ENCODE measurements at places on chromosomes 1 and 21.
A peak's percentile ranks its signal among the peaks of the same experiment; 100 is the strongest.

- DNase-seq, result no peak
These were observed 7.8 kb downstream of the KCNJ15 start for GRCh38 chr21:38264571-38264970.

- DNase-seq, result no peak
These were observed 57.7 kb downstream of the SCMH1 start for GRCh38 chr1:41184446-41184845.

DNA sequence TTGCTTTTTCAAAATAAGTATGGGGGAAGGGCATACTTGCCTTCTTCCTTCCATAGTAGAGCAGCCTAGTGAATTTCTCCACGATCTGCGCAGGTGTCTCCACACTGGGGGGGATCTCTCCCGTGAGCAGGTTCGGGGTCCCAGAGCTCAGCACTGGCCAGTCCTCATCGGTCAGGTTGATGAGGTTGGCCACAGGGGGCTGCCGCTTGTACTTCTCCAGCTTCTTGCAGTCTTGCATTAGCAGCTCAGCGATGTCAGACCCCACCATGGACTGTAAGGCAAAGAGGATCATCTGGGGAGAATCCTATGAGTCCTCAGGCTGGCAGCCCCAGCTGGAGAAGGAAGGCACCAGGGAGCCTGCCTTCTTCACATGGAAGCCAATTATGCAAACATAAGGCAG, 11.8 kb downstream of the SEC16B start:
- no peak for DNase-seq

- DNase-seq, result peak; percentile 42
These were observed 27.5 kb downstream of the OVGP1 start for GRCh38 chr1:111399792-111400610.

DNA sequence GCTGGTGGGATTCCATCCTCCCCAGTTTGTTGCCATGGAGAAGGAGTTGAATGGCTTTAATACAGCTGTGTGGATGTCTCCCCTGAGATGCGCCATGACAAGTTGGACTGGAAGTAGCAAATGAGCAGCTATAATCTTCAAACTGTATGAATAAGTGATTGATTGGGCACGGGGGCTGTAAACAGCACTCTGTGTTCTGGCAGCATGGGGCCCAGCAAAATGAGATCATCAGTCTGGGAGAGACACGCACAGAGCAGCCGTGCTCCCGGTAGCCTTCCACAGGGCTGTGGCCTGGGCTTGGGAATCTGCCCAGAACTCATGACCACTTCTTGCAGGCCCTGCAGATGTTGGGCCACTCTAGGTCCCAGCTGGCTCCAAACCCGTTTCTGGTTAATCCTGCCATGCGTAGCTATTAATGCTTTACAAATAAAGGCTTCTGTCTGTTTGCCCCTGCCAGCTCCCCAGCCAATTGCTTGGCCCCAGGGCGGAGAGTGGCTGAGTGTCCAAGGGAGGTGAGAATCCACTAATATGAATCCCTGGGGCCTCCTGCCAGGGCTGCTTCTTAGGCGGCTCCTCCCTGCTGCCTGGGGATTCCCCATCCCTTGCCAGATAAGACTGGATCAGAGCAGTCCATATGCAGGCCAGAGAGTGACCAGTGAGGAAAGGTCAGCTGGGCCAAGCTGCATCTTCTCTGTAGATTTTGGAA, 642.9 kb downstream of the AJAP1 start:
- no peak for DNase-seq

- peak; percentile 88 for DNase-seq
These were observed 24.9 kb upstream of the GRHL3 start for GRCh38 chr1:24294228-24294672.

DNA sequence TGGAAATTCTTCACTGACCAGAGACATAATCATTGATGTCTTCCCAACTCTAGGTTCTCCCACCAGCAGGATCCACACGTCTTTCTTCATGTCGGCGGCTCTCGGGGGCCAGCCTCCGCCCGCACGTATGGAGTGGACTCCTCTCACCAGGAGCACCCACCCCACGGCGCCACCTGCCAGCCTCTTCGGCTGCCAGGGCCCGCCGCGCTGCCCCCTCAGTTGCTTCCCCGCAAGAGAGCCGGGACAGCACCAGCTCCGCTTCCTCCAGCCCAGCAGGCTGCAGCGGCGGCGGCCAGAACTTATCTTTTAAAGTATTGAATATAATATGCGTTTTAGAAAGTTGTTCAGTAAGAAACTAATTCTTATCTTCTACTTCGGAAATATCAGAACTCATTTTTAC, 273.5 kb downstream of the LIPI start:
- DNase-seq, result no peak

DNA sequence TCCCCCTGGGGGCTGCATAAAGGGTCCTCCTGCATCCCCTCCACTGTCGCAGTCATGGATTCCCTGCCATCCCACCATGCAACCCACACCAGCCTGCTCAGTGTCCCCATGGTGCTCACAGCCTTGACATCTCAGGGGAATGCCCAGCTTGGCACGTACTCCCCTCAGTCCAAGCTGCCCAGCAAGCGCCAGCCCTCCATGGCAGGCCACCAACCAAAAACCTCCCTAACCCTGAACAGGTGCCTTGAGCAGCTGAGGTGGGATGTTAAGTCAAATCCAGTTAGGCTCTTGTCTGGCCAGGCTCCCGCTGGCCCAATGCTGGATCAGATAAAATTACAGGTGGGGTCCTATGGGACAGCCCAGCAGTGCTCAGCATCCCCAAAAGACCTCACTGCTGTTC, 341 bp downstream of the VTCN1 start:
- no peak for DNase-seq

- peak; percentile 88 for DNase-seq
These were observed 66.7 kb downstream of the CCDC30 start for GRCh38 chr1:42529724-42530181.

DNA sequence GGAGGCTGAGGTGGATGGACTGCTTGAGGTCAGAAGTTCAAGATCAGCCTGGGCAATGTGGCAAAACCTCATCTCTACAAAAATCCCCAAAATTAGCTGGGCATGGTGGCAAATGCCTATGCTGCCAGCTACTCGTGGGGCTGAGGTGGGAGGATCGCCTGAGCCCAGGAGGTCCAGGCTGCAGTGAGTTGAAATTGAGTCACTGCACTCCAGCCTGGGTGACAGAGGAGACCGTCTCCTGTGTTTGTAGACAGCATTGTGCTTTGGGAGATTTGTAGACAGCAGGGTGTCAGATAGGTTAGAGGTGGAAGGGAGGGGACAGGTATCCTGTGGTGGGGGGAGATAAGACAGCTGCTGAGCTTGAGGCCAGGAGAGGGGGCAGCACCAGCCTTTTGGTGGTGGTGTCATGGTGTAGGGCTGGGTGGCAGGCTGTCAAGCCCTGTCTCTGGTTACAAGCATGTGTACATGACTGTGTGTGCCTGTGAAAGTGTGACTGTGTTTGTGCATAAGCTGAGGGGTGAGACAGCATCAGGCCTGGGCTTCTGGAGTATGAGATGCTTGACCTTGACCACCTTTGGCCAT, 15.2 kb downstream of the PPFIA4 start:
- no peak for DNase-seq

GRCh38 chr1:156767879-156768604, 707 bp downstream of the PRCC start:
- DNase-seq, result no peak

DNA sequence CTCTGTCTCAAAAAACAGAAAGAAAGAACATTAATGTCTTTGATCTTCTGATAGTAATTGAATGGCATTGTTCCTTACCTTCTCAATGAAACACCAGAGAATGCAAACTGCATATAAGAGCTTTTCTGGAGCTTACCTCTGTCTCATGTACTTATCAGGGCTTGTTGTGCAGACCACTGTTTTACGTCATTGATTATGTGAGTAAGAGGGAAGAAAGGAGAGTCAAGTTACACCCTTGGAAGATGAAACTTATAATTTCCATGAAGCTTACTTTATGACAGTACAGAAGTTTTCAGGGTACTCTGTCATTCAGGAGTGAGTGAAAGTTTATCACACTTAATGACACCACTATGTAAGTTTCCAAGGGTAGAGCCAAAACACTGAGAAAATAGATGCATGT, 49.0 kb upstream of the MAB21L3 start:
- DNase-seq, result no peak

GRCh38 chr1:176450526-176450925, 12.4 kb upstream of the PAPPA2 start:
- no peak for DNase-seq

DNA sequence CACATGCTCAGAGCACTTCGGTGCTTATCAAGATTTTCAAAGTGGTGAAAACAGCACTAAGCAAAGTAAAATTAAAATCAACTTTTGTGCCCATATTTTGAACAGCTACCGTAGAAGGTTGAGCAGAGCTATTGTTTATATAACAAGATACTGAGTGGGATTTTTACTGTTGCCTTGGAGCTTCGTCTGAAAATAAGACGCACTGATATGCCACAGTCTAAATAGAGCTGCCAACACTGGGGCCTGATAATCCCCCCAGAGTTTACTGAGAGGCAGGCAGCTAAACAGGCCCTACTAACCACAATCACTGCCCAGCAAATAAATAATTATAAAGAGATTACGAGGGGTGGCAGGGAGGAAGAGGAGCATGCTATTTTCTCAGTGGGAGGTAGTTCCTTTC, 650 bp upstream of the CCDC190 start:
- DNase-seq, result no peak

DNA sequence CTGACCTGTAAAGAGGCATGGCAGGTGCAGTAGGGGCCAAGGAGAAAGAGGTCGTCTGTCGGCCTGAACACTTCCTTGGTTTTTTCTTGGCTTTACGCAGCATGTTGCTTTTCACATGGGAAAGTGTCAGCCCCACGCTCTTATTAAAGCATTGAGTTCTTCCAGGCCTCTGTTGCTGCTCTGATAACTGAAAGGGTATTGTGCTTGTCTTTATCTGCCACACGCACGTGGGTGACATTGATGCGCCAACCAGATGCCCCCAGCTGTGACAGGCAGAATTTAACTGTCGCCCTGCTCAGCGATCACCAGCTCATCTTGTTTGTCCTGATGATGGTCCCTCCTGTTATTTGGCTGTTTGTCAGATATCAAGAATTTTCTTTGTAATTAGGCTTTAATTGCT, 76.5 kb downstream of the GALNT2 start:
- DNase-seq, result no peak

GRCh38 chr1:195475568-195475967, 1132.7 kb downstream of the KCNT2 start:
- DNase-seq, result no peak

- DNase-seq, result no peak
These were observed 22.9 kb downstream of the ATP2B4 start for GRCh38 chr1:203649551-203649998.

DNA sequence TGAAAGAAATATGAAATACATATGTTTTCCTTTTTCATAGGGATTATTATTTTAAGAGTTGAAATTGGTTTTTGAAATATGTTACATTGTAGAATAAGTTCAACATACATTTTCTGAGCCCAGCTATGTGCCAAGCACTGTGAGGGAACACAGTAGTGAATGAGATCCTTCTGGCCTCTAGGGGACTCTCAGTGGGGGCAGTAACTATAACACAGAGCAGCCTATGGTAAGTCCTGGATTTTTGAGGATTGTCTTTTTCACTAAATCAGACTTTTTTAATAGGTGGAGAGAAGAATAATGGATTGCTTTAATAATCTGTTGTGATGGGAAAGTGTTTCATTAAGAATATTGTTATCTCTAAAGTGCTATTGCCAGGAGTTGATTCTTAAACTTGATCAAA, 2.4 kb downstream of the DNAJC6 start:
- DNase-seq, result no peak

GRCh38 chr1:190578017-190578416, 100.4 kb upstream of the BRINP3 start:
- DNase-seq, result no peak

DNA sequence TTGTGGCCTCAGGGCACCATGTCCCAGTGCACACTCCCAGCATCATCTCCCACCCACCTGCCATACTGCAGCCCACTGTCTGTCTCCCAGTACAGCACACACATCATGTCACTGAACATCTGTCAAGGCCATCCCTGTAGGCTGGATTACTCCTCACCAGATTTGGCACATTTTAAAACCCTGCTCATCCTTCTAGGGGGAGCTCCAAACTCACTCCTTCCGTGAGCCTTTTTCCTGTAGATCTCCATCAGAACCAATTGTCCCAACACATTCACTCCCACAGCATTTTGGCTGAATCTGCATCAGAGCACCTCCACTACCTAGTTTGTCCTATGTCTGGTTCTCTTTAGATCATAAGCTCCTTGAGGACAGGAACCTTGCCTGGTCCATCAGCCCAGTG, 58.6 kb upstream of the GRIK3 start:
- no peak for DNase-seq

- DNase-seq, result no peak
These were observed 45.3 kb upstream of the RGS1 start for GRCh38 chr1:192530254-192530653.

GRCh38 chr1:175602026-175602585, 141.3 kb downstream of the TNR start:
- DNase-seq, result peak; percentile 55

- peak; percentile 97 for DNase-seq
These were observed 80.9 kb upstream of the LBR start for GRCh38 chr1:225508538-225509375.

DNA sequence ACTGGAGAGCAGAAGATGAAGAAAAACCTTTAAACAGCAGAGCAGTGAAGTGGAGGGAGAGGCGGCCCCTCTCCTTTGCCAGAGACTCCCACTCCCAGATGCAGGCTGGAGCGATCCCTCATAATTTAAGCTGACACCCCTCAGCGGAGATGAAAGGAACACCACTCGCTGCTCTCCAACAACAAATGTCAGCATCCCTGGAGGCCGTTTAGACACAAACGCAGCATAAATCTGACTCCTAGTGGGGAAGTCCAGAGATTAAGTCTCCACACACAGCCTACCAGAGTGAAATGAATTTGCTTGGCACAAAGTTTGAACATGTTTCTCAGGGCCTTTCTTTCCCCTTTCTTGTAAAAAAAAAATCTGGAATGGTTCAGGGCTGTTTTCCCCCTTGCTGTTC, 137.8 kb downstream of the LMX1A start:
- no peak for DNase-seq
